ENCODE measurements at places on chromosomes 5 and 9.

- DNase-seq = no peak
Observed at GRCh38 chr5:176625512-176625911, 4.8 kb downstream of the SNCB start.

- no peak for DNase-seq
Observed at GRCh38 chr5:176772271-176773210, 37.8 kb upstream of the UNC5A start.

DNA sequence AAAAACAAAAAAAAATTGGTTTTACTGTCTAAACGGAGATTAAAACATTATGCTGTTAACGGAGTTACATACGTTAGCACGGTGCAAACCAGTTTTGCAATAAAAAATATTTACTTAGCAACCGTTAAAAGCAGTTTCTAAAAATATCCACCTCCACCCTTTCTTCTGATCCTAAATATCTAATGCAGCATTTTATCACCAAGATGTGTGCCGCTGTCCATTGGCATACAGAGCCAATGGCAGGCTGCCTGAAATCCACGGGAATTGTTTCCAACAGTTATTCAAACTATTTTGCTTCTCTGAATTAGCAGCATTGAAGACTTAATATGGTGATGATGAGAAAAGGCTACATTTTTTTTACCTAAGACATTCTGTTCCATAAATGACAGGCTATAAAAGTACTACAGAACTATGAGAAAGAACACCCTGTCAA is 61.6 kb downstream of the CSNK1A1 start:
- no peak for DNase-seq

DNA sequence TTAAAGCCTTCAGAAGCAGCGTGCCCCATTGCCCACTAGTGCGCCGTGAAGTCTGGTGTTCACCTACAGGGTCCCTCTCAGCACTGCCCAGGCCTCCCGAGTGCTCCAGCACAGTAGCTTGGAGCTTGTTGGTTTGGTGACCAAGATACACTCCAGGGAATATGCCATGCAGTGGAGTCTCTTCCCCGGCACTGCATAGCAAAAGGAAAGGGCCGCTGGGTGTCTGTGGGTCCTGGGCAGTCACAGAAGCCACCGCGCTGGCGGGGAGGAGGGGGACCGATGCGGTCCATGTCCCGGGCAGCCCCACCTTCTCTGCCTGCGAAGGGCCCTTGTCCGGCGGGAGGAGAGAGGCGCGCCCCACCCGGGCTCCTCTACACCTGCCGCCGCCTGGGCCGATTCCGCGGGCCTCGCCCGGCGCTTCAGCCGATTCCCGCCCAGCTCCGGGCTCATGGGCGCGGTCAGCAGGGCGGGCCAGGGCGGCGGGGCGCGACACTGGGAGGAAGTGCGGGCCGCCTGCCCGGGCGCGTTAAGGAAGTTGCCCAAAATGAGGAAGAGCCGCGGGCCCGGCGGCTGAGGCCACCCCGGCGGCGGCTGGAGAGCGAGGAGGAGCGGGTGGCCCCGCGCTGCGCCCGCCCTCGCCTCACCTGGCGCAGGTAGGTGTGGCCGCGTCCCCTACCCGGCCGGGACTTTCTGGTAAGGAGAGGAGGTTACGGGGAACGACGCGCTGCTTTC is at the start of gene SYK:
Gene SYK (plus strand): TSS at position 579 of the 732 bp plus-strand sequence. CDS start 42,080 bp downstream, outside the sequence.
- no peak for DNase-seq

GRCh38 chr5:2173151-2173834 is 290.6 kb upstream of the IRX4 start:
- DNase-seq = no peak

DNA sequence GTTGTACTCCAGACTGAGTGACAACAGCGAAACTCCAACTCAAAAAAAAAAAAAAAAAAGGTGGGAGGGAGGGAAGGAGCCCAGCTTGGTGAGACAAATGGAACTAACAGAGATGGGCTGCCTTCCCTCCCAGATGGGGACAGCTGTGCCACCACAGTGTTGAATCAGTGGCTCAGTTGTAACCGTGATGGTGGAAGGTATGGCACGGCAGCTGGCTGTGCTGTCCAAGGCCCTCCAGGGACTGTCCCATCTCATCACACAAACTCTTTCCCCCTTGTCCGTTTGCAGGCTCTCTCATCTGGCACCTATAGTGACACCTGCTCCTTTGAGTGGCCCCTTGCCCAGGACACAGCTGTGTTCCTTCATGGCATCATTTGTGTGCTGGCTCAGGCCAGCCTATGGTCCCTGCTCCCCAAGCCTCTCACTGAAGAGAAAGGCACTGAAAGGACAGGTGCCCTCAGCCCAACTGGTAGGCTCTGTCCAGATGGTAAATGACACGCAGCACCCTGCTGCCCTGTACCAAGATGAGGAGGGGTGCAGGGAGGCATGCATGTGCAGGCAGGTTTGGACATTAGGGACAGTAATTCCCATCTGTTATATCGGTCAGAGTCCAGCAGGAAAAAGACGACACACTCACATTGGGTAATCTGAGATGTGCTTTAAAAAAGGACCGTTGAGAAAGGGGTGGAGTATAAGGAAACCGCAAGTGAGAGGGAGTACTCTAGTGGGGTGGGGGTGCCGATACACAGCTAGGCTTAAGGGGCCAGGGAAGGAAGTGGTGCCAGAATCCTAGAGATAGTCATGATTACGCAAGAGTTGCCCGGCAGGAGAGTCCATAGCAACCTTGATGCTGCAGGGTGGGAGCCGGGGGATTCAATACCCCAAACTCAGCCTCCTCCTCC is 4.3 kb downstream of the SMIM33 start:
- no peak for DNase-seq

Measured in NCI-H2081 treated with DMSO at 0.1 percent for 48 hours (cell line).